ENCODE measurements at places on chromosomes 11 and 22.

GRCh38 chr22:45602824-45603595 lies 68.6 kb upstream of the ATXN10 start:
- peak; percentile 81 for DNase-seq

DNA sequence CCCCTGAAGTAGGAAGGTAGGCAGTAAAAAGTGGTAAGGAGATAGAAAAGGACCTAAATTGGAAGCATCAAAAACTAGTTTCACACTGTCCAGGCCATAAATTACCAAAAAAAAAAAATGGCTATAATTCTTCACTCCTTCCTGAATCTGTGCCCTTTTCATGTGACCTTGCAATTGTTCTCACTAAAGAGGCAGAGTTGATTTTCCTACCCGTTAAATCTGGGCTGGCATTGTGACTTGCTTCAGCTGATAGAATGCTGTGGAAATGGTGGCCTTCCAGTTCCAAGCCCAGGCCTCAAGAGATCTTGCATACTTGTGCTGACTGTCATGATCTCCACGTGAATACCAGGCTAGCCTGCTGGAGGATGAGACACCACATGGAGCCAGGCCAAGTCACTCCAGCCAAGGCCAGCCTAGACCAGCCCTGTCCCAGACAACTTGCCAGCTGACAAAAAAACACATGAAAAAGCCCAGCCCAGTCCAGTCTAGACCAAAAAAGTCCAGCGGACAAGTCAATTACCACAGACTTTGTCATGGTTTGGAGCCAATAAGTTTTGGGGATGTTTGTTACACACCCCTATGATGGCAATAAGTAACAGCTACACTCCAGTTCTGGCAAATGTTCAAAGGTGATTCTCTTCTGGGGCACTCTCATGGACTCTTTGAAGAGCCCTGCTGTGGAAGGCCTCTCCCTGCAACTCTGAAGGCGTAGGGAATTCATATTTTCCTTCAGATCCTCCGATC lies 51.4 kb upstream of the NUP50 start:
- DNase-seq = no peak

DNA sequence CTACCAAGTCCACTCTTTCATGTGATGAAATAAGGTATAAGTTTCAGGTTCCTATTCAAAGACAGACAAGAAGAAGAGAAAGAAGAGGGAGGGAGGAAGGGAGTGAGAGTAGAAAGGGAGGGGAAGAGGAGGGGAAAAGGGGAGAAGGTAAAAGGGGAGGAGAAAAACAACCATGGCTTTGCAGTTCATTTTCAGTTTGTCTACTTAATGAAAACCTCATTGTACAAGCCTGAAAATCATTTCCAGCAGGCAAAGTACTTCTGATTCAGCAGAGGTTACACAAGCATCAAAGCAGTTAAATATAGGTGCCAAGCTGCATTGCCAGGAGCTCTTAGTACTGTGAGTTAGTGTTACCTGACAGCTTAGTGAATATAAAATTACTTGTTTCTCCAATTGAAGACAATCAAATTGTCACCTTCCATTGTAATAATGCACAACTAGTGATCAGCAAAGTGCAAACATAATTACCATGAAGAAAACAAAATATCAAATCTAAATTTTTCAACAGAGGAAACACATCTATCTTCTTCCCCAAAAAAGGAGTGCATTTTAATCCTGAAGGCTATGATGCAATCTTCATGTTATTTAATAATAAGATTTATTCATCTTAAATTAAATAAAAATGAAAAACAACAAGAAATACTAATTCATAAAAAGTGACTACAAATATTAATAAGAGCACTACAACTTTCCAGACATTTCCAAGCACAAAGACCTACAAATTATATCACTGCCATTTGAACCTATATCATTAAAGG lies 8.2 kb downstream of the SOX6 start:
- DNase-seq = no peak

DNA sequence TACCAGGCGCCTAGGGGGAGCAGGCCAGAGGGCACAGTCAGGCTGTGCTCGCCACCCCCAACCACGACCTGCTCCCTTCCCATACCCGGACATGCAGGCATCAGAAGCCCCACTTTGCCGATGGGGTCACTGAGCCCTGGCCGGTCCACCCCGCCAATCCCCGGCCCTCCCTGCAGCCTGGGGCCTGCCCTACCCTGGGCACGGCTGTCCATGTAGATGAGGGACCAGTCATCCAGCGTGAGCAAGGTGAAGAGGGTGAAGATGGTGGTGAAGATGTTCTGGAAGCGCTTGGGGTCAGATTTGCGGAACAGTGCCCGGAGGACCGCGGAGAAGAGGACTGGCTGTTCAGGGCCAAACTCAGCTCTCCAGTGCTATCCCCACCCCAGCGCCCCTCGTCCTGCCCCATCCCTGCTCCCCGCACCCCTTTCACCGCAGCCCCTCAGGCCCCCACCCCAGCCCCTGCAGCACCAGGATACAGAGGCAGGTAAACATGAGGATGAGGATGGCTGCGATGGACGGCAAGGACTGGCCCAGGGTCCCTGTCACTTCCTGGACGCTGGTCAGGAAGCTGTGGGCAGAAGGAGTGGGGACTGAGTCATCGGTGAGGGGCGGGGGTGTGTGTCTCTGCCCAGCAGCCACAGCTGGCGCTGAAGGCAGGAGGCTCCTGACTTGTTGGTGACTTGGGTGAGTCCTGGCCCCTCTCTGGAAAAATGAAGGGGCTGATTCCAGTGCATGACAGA lies 5.5 kb downstream of the CATSPER1 start:
- DNase-seq = no peak

- DNase-seq = no peak
Measured at GRCh38 chr11:101032991-101033390, 96.6 kb downstream of the PGR start.

GRCh38 chr11:104678408-104678807 lies 219.9 kb downstream of the CASP12 start:
- no peak for DNase-seq

Measured in SHP77 treated with DMSO at 0.1 percent for 48 hours (cell line).